ENCODE measurements at places on chromosomes 2 and 18. TPM values are rescaled to one million over a fixed set of nuclear protein-coding genes. Genes with fewer than 3 reads are reported as not detected.

GRCh38 chr18:5439986-5440696 lies 103.7 kb downstream of the EPB41L3 start:
- no peak for DNase-seq

- no peak for DNase-seq
Measured at GRCh38 chr2:142843731-142844130, 33.7 kb upstream of the KYNU start.

DNA sequence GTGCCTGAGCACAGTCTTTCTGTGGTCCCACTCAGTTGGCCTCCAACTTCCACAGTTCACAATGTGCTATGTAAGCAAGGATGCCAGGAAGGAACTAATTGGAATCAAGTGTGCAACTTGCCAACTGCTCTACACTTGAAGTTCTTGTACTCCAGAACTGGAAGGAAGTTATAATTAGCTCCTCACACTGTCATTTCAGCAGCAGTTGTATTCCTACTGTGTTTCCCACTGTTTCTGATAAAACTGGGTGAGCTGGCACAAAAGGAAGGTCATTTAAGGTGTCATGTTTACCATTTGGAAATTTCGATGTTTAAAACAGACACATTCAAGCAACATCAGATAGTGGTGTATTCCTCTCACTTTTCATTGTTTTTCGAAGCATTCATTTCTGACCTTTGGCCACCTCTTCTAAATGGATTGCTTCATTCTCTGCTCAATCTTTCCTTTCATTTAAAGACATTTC lies 84.2 kb downstream of the ANTXR1 start:
- DNase-seq: no peak

- DNase-seq: no peak
Measured at GRCh38 chr18:55346387-55346786, 241.6 kb downstream of the TCF4 start.

The HOXD9 gene
- total RNA-seq: not detected

The LONRF2 gene
- 0.06 TPM for total RNA-seq

GRCh38 chr2:43024515-43025011 lies 201.8 kb downstream of the ZFP36L2 start:
- no peak for DNase-seq

The COL6A3 gene
- 1.5 TPM for total RNA-seq

- no peak for DNase-seq
Measured at GRCh38 chr2:72757177-72757775, 68.6 kb downstream of the EXOC6B start.

DNA sequence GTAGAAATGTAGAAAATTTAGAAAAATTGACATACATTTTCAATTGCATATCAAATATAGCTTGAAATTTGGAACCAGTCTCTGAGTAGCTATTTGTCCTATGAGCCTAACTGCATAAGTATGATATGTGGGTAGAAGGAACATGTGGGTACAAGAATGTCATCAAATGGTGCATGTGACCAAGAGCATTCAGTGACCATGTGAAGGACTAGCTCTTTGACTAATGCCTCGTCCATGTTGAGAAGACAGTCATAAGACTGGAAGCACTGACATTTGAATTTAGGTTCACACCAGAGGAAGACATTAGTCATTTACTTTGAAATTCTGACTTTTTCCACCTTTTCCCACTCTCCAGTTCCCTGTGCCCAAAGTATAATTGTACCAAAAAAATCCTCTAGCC lies 12.6 kb downstream of the MRPL44 start:
- no peak for DNase-seq

DNA sequence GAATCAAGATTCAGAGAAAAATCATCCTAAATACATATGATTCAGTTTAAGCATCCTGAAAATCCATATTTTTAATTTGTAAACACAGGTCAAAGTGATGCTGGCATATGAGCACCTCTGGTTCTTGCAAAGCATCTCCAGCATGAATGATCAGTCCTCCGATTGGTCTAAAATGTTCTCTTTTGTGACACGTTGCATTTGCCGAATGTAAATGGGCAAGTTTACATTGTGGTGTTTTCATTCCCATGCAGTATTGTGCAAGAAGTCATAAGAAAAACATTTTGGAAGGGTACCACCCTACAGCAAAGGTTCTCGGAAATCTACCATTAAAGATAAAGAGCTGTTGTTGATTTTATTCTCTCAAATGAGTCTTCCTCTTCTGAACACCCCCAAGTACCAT lies 108.0 kb upstream of the UNC80 start:
- DNase-seq: no peak

- no peak for DNase-seq
Measured at GRCh38 chr2:160292225-160292624, 92.2 kb upstream of the ITGB6 start.

Data from CD4-positive, alpha-beta memory T cell (primary cell).